CD4-positive, alpha-beta T cell treated with Interleukin-2 at 100 ng/mL for 4 hours (primary cell): ENCODE measurements at places on chromosomes 1 and 21.
A peak's percentile ranks its signal among the peaks of the same experiment; 100 is the strongest.

DNA sequence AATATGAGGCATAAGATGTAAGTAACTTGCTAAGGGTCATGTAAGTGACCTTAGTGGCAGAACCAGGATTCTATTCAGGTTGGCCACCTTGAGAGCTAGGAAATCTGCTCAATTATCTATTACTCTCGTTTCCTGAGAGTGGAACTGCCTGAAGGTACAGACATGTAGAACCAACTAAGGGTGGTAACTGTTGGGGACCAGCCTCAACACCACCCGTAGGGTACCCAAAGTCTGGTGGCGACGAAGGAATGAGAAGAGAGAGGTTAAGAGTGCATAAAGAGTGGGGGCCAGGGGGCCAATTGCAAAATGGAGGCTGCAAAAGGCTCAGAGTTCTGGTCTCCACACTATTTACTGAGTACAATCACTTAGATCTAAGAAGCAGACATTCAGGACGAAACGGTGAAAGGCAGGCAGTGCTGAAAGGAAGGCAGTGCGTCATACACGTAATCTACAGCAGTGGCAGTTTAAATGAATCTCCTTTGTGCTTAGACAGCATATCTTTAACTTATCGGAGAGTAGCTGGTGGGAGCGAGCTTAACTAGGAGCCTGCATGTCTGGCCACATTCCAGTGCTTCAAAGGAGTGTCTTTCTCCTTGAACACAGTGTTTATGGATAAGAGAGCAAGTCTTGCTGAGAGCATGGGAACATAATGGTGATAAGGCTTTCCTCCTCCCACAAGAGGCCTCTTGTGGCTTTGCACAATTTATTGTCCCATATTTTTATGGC is 25.0 kb downstream of the SRSF4 start:
- DNase-seq, result no peak

GRCh38 chr1:15116966-15117365 is 36.6 kb upstream of the TMEM51 start:
- DNase-seq, result no peak

- no peak for DNase-seq
Measured at GRCh38 chr1:45023663-45024062, 11.6 kb downstream of the UROD start.

GRCh38 chr21:15247613-15248012 is 182.8 kb upstream of the NRIP1 start:
- DNase-seq, result no peak

GRCh38 chr1:19448491-19449439 is 36.6 kb downstream of the CAPZB start:
- peak; percentile 35 for DNase-seq

DNA sequence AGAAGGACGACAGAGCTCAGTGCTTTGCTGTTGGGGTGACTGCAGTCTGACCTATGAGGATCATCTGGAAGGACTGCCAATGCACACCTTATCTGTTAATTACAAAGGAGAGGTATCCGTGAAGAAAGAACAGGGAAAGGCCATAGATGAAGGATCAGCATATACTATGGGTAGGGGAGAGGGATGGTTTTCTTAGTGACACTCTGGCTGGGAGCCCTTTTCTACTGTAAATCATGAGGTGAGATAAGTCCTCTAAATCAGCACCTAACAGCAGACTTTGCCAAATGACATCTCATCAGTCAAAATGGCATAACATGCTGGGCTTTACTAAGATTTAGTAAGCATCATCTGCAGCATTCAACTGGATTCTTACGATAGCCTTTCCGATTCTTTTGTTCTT is 100.0 kb downstream of the PLPPR5 start:
- no peak for DNase-seq

- no peak for DNase-seq
Measured at GRCh38 chr21:45871616-45872236, 109.8 kb upstream of the COL6A1 start.

GRCh38 chr1:204032642-204033235 is 40.2 kb upstream of the SOX13 start:
- no peak for DNase-seq

DNA sequence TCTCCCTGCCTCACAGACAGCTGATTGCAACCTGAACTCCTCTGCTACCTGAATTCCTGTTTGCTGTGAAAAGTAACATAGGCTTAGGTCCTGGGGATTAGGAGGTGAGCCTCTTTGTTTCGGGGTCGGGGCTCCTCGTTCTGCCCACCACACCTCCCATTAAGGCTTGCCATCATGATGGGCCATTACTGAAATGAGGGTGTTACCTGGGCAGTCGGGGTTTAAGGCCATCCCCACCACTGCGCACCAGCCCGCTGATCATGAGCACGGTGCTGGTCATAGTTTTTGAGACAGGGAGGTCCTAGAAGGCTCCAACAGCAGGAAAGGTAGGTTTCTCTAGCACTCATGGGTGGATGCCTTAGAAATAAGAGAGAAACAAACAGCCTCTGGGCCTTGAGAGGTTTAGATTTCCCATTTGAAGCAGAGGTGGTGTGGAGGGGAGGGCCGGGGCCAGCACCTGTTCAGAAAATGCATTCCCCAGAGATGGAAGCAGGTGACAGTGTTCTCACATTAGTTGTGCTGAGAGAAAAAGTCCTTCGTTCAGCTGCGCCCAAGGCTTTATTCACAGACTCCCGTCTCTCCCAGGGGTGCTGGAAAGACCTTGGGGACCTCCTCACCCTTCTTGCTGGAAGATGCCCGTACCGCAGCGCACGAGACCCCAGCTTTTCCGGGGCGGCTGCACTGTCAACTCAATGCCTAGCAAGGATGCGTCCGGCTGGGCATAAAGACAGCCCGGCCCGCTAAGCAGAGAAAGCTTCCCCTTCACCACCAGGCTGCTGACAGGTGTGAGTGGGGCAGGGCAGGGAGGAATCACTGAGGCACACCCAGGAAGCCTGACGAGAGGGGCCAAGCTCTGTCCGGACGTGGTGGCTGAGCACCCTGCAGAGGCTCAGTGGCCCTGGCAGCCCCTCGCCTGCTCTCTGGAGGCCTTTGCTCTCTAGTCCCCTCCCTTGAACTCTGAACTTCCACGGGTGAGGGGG is 125.5 kb downstream of the PGBD5 start:
- DNase-seq, result no peak

- peak; percentile 34 for DNase-seq
Measured at GRCh38 chr1:206797534-206798383, 25.5 kb upstream of the IL10 start.

DNA sequence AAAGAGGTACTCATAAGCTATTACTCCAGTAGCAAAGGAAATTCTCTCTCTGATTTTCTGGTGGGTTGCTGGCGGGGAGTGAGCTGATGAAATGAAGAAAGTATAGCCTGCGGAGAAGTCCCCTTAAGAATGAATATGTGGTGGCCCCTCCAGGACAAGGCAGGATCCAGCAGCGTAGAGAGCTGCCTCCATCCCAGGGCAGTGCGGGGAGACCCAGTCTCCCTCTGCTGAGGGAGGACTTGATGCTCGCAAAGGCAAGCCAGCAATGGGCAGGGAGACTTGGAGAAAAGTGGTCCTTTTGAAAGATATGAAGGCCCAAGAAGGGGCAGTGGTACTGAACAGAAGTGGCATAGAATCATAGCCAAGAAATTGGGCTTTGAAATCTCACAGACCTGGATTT is 106.0 kb upstream of the SLC44A3 start:
- DNase-seq, result no peak

GRCh38 chr1:225561675-225562074 is 91.2 kb downstream of the ENAH start:
- DNase-seq, result no peak
